ENCODE measurements at places on chromosomes 3 and 15. TPM values are rescaled to one million over a fixed set of nuclear protein-coding genes. Genes with fewer than 3 reads are reported as not detected.

DNA sequence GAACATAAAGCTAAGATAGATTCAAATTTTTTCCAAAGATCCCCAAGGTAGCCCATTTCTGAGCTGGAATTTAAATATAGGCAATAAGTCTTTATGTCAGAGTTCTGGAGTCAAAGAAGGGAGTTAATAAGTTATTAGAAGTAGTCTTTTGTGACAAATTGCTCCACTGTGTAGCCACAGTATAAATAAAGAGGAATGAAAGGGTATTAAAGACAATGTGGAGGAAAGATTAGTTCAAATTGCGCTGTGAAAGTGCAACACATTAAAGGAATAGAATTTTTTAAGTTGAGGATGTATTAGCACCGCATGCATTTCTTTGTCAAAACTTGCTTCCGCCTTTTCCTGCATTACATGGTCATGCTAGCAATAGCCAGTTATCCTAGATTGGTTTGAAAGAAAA lies 666.6 kb upstream of the CCDC54 start:
- no peak for DNase-seq

DNA sequence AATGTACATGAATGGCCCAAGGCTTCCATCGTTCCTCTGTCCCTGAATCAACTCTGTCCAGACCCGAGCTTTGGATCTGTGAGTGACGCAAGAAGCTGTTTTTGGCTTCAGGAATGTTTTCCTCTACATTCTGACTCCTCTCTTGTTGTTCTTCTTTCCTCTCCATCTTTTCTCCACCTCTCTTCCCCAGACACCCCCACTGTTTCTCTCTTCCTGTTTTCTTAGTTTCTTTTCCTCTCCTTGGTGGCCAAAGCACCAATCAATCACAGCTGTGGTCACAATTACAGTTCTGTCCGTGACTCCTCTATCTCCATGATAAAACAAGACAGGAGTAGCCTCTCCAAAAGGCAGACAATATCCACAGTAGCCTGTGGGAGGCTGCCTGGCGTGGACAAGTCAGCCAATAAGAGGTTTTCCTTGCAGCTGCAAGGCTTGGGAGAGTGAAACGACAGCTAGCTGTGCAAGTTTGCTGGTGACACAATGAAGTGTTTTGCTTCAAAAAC lies 4.9 kb upstream of the TMEM212 start:
- DNase-seq = no peak

GRCh38 chr3:114420072-114420471 lies 126.2 kb downstream of the TIGIT start:
- no peak for DNase-seq

DNA sequence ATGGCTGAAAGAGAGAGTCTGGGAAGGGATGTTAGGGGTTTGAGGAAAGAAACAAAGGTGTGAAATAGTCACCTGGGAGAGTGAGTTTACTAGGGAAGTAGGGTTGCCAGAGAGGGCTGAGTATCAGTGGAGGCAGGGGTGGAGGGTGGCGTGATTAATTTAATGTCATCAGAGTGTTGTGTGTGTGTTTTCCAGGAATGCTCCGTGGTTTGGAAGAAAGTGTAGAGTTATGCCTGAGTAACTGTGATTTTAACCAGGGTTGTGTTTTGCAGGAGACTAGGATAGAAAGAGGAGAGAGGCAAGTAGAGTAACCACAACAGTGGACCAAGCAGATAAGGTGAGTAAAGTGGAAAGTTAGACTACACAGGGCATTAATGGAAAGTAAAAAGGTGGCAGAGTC lies 27.2 kb downstream of the PLD1 start:
- DNase-seq = no peak

GRCh38 chr3:133583396-133583795 lies 9.9 kb downstream of the CDV3 start:
- DNase-seq = no peak

GRCh38 chr3:143329567-143330211 lies 210.1 kb downstream of the CHST2 start:
- no peak for DNase-seq

Gene SV2B
- polyA plus RNA-seq = 1.5 TPM

Gene P2RY12
- polyA plus RNA-seq = 0.89 TPM

Measured in right lung (tissue), 10 donors.